ENCODE measurements at places on chromosomes 3 and 15.
A peak's percentile ranks its signal among the peaks of the same experiment; 100 is the strongest.

DNA sequence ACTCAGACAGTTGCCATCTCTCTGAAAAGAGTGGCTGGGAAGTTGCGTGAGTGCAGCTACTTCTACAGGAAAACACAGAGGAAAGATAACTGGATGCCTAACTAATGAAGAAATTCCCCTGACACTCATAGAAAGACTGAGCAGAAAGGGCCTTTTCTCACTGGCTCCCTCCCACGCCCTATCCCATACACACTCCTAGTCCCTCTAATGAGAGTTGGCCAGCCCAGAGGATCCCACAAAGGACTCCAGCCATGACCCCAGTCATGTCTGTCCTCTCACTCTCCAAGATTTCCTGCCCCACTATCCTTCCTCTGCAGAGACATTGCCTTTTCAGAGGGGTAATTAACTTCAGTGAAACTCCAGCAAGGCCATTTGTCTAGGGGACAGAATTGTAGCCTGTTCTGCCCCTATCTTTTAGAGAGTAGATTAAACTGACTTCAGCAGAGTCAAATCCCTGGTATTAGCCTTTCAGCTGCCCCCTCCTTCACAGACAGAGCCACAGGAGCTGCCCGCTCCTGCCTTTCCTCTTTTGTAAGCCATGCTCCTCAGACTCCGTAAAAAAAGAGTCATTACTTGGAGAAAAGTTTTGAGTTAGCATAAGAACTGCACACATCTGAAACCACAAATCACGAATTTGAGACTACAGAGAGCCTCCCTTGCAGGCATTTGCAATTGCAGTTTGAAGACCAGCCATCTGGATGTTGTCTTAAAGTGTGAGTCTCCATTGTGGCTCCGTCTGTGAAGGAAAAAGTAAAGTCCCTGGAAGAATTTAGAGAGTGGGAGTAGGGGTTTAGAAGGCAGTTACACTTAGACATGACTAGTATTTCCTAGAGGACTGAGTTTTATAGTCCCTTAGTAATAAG, 129.1 kb upstream of the SEMA6D start:
- DNase-seq = no peak

DNA sequence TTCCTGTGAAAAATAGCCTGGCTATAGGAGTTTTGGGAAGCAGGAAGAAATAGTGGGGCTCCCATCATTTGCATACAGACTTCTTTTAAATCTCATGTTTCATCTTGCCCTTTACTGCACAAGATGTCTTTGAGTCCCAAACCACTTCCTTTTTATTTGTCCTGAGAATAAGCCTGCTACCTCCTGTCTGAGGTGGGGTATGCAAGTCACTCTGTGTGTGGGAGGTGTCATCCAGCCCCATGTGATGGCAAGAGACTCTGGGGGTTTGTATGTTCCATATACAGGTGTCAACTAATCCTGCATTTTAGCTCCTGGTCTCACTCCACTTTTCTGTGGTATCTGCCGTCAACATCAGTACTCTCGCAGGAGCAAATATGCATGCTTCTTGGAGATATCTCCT, 102.0 kb downstream of the OTOL1 start:
- no peak for DNase-seq

- no peak for DNase-seq
Observed at GRCh38 chr15:99486371-99487336, 79.1 kb upstream of the MEF2A start.

DNA sequence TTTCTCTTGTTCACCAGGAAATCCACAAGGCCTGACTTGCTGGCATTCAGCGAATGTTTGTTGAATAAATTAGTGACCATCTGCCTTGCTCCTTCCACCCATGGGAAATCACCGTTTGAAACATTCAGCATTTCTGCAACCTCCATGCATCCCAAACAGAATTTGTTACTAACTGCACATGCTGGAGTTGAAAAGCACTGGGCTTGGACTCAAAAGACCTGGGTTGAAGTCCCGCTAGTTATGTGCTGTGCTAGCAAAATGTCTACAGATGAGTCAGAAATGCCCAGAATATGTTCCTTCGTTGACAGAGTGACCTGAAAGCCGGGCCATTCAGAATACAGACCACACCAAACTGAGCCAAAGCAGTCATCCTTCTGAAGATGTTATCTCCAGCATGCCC, 144.6 kb downstream of the ALDH1A2 start:
- DNase-seq = no peak

- DNase-seq = peak; percentile 56
Observed at GRCh38 chr3:143098032-143098764, 21.4 kb upstream of the CHST2 start.

GRCh38 chr3:73719861-73720260, 95.1 kb upstream of the PDZRN3 start:
- no peak for DNase-seq

- DNase-seq = no peak
Observed at GRCh38 chr3:185658943-185659342, 72.8 kb downstream of the SENP2 start.

DNA sequence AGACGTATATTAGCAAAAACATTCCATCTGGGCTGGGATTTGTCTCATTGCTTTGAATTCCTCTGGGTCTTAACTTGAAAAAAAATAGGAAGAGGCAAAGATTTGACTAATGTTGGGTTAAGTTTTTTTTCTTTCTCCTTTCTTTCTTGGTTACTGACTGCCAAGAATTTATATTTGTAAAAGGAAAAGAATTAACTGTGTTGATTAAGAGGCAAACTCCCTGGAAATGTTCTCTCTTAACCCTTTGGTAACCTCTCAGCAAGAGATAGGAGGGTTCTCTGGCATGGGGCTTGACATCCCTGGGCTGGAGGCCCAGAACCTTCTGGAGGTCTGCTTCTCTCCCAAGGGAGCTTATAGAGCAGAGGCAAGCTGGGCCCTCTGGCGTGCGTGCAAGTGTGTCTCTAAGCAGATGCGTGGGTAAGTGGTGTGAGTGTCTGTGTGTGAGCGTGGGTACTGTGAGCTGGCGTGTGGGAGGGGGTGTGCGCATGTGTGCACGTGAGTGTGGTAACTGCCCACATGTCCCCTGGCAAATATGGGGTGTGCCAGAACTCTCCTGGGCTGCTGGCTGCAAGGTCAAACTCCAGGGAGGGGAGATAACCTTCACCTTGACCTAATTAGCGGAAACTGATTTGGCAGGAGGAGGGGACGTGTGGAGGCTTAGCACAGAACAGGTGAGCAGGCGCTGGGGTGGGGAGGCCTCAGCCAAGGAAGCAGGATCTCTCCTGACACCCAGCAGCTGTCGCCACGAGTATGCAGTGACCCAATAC, 49.4 kb upstream of the MAGEF1 start:
- DNase-seq = no peak

- DNase-seq = no peak
Observed at GRCh38 chr3:38739396-38739689, 76.7 kb downstream of the SCN10A start.

DNA sequence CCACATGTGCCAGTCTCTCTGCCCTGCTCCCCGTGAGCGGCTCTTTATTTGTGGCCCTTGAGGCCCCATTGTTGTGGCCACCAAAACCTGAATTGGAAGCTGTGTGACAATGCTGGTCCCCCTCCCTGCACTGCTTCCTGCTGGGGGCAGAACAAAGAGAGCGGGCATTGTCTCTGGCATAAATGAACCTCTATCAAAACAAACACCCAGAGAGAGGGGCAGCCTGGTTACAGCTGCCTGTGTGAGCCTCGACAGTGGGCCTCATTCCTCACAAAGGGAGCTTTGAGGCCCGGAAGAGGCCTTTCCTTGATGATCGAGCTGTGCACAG, 152.9 kb downstream of the IGF1R start:
- no peak for DNase-seq

GRCh38 chr15:78684657-78685056, 43.6 kb upstream of the CHRNB4 start:
- no peak for DNase-seq

GRCh38 chr15:40929660-40930429, 705 bp downstream of the DLL4 start:
- no peak for DNase-seq

DNA sequence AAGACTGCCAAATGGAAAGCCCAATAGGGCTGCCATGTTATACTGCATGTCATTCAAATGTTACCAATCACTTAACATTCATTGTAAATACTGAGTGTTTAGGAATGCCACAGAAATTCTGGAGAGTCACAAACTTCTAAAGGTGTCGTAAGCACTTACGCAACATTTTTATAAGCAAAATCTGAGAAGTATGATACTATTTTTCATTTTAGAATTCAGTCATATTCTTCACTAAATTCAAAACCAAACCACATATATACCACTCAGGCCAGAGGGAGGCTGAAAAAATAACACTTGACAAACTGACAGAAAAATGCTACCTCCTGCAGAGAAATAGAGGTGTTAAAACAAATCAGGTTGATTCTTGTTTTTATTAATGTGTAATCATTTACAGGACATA, 89.8 kb downstream of the THBS1 start:
- DNase-seq = no peak

- DNase-seq = no peak
Observed at GRCh38 chr3:71366988-71367604, 216.4 kb downstream of the FOXP1 start.

DNA sequence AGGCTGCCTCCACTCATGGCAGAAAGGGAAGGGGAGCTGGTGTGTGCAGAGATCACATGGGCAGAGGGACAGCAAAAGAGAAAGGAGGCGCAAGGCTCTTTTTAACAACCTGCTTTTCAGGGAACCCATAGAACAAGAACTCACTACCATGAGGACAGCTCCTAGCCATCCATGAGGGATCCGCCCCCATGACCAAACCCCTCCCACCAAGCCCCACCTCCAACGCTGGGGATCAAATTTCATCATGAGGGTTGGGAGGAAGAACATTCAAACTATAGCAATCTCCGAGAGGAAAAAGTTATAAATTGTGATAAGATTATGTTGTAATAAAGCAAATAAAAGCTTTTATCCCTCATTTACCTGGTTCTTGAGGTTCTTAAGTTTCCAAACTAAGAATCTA, 84.7 kb upstream of the LMCD1 start:
- no peak for DNase-seq

DNA sequence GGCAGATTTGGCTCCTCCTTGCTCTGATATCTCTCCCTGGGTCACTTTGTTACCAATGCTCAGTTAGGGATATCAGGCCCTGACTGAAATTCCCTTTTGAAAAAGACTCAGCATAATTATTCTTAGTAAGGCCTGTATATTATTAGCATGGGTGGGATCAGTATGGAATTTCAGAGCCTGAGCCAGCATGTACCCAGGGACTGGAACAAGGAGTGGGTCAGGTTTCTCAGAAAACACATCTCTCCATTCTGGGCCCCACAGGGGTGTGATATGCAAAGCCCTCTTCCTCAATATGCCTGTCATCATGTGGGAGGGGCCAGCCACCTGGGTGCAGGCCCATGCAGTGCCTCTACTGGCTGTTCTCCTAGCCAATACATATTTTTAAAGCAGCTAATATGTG, 423.2 kb downstream of the EPHB1 start:
- no peak for DNase-seq

GRCh38 chr15:89586651-89587050, 11.4 kb downstream of the TICRR start:
- DNase-seq = no peak

DNA sequence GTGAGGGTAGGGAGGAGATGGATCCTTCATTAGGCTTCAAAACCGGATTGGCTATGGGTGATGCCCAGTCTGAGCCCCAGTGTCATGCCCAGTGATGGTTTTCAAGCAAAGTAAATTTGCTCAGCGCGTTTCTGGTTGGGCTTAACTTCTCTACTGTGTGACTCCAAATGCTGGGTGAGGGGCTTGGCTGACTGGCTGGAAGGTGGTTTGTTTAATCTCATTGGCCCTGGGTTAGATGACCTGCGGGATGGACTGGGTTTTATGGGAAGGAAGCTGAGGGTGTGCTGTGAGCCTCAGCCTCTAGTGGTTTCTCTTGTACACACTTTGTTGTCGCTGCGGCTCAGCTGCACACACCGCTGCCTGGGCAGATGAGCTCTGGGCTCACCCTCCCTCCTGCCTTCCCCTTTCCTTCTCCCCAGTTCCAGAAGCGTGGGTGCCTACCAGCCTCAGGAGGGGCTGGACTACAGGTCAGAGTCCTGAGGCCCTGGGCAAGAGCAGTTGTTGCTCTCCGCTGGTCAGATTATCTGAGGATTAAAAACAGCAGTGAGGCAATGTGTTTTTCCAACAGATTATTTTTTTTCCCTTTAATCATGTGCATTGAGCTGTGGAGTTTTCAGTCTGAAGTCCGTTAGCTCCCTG, 18.6 kb downstream of the PDIA5 start:
- DNase-seq = peak; percentile 19

DNA sequence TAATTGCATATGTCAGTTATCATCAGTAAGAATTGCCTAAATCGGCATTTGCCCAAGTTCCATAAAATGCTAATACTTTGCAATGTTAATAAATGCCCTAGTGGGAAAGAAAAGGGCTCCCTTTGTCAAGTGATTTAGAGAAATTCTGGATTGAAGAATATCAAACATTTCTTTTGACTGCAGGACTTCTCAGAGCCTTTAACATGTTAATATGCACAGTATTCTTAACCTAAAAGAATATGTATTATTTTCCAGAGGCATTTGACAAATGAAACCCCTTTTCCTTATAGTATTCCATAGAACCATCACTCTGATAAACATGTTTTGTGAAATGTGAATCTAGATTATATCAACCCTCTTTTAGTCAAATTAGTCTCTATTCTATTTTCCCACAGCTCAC, 452.2 kb upstream of the WNT5A start:
- no peak for DNase-seq

GRCh38 chr15:35737441-35737840, 191.5 kb upstream of the DPH6 start:
- DNase-seq = no peak

GRCh38 chr3:64178419-64178818, 46.8 kb downstream of the PRICKLE2 start:
- peak; percentile 15 for DNase-seq
